ENCODE measurements at places on chromosomes 16 and 17. TPM values are rescaled to one million over a fixed set of nuclear protein-coding genes. Genes with fewer than 3 reads are reported as not detected.

DNA sequence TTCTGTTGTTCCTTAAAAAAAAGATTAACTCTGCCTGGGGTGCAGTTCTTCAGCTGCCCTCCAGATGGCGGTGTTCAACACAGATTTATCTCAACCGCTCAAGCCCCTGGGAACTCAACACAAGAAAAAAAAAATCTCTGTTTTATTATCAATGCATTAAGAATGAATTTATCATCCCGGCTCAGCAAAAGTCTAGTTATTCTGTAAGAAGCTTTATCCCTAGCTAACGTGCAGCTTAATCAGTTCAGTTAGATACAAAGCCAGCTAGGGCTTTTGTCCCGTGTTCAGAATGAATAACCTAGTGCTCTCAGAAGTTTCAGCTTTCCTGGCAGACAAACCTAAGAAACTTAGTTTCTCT lies 475.9 kb upstream of the CCL2 start:
- DNase-seq = peak; percentile 47

DNA sequence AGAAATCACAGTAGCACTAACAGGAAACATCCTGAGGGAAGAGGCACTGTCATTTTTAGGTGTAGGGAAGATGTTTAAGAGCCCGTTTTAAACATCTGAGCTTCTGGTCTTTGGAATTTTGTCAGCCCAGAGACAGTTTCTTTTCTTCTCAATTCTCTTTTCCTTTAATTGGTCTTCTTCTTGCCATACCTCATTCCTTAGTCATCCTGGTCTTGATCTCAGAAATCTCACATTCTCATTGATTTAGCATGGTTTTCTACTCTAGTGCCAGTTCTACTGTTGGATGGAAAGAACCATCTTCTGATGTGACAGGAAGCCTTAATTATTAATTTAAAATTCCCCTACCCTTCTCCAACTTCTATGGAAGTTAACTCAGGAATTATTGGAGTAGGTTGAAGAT lies 25.4 kb downstream of the BMERB1 start:
- DNase-seq = no peak

DNA sequence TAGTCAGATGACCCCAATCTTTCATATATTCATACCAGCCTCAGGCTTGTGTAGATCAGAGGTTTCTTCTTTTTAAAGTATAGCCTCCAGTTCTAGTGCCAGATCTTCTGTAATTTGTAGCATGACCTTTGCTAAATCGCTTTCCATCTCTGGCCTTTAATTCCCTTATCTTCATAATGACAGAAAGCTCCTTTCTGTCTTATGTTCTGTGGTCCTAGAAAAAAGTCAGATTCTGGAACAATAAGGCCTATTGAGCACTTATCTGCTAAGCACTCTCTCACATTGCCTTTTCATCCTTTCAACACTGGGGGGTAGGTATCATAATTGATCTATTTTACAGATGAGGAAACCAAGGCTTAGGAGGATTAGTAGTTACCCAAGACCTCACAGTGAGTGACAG lies 9.2 kb downstream of the CCL16 start:
- no peak for DNase-seq

- no peak for DNase-seq
Observed at GRCh38 chr17:14918540-14918939, 346.6 kb downstream of the PMP22 start.

DNA sequence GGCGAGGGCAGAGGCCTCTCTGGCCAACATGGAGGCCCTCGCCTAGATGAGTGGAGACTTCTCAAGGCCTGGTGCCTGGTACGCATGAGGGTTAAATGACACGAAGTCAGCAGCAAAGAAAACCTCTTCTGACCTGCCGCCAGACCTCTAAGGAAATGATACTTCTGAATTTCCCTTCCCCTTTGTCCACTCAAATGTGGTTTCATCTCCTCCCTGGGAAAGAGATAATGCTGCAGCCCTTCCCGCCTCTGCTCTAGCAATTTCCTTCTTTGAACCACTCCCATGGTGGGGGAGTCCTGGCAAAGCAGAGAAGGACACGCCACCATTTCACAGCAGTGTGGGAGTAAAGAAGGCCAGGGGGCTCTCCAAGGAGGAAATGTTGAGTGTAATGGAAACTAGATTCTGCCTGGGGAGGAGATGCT lies 65.7 kb upstream of the BCAR1 start:
- peak; percentile 35 for DNase-seq

DNA sequence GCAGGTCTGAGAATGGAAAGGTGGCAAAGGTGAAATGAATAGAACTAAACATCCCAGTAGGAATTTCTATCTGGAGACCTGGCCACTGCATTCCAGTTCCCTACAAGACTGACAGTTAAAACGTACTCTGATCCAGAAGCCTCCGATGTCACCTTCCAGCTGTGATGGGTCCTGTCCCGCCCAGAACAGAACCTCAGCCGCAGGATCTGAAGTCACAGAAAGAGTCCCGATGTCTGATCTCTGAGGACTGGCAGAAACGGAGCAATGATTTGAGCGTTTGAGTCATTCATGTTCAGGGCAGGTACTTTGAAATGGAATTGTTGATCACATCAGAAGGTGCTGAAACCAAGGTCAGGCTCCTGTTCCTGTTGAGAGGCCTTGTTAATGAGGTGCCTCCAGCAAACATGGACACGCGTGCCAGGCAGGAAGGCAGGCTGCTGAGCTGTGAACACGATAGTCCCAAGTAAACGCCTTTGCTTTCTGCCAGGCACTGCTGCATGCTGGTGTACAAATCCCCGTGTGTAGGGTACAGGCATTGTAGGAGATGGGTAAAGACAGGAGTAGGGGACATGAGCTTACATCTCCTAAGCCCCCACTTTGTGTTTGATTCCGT lies 61.4 kb downstream of the VAT1L start:
- DNase-seq = no peak

DNA sequence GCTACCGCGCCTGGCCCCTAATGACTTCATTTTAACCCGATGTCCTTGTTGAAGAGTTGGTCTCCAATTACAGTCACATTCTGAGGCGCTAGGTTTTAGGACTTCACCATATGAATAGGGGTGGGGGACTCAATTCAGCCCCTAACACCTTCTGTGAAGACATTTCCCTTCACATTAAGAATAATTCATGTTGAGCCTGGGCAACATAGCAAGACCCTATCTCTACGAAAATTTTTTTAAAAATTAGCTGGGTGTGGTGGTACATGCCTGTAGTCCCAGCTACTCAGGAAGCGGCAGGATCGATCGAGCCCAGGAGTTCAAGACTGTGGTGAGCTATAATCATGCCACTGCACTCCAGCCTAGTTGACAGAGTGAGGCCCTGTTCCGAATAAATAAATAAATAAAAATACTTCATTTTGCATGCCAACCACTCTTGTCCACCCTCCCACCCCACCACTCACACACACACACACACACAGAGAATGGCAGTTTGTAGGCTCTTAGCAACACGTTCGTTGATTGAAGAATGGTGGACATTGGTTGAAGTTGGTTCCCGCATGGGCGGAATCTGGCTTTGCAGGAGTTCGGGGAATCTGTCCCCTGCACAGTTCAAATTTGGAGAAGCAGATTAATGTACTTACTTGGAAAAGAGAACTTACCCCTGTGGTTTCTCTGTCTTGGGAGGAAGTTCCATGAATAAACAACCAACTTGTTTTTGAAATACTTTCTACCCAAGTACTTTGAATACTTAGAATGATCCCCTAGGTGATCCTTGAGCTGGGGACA lies 27.8 kb upstream of the TVP23A start:
- no peak for DNase-seq

- no peak for DNase-seq
Observed at GRCh38 chr17:29909236-29910003, 20.6 kb downstream of the SSH2 start.

DNA sequence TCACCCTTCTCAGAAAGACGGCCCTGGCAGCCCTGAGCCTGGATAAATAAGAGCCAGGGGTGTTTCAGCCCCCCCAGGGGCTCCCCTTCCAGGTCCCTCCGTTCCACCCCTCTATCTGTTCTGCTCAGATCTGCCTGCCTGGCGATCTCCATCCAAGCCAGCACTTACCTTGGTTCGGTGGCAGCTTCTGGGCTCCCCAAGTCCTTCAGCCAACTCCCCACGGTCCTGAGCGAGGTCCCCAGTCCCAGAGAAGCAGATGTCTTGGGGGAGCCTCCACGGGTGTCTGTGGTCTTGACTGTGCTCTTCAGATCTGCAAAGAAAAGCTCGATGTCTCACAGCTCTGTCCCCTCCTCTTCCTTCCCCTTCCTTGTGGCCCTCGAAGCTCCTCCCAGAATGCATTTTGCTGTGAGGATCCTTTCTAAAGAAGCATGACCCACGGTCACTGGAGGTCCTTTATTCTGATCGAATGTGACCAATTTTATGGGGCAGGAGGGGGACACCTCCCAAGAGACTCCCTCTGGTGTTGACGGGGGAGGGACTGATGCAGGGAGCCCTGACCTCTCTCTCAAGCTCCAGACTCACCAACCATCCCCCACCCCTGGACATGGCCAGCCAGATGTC lies at the start of gene PIK3R6:
TSS of gene PIK3R6 (minus strand) at position 314 of the 621 bp plus-strand sequence. CDS start 17,880 bp downstream, outside the sequence.
- DNase-seq = no peak

- DNase-seq = peak; percentile 65
Observed at GRCh38 chr16:4682616-4683254, 10.6 kb upstream of the NUDT16L1 start.

DNA sequence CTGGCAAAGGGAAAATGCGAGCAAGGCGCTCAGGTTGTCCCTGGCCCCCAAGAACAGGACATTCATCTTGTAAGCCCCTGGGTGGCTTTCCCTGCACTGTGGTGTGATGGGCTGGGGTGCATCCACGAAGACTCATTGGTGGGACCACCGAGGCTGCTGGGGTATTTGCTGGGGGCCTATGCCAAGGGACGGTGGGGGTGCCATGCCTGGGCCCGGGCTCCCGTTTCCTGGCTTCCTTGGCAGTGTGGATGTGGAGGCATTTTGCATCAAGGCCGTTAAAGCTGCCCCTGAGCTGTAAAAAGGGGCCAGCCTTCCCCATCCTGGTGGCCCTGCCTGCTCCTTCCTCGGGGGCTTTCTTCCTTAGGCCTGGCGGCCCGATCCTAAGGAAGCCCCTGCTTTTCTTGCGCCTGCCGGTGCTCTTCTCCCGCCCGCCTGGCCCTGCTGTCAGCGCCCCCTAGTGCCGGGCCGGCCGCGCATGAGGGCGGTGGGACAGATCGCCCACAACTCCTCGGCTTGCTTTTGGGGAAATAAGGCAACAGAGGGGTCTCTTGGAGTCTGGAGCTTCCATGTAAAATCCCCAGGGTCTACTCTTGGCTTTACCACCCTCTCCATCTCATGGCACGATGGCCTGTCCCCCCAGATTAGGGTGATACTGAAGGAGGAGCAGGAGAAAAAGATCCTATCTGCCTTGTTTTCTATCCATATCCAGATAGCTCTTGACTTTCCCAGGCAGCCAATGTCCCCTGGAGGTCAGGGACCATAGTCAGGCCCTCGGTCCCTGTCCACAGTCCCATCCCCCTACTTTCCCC lies 9.8 kb upstream of the TBX2 start:
- DNase-seq = no peak

- no peak for DNase-seq
Observed at GRCh38 chr16:82460766-82461165, 166.0 kb upstream of the CDH13 start.

- DNase-seq = no peak
Observed at GRCh38 chr16:1677339-1677738, 740 bp upstream of the JPT2 start.

CDC42EP4 gene
- 50.0 TPM for polyA plus RNA-seq

DNAI2 gene
- polyA plus RNA-seq = 0.19 TPM

TNFSF12 gene
- 32.5 TPM for polyA plus RNA-seq

PCGF2 gene
- polyA plus RNA-seq = 87.1 TPM

SKAP1 gene
- 12.2 TPM for polyA plus RNA-seq

PSMD3 gene
- 128 TPM for polyA plus RNA-seq

Measured in right renal pelvis (tissue), 4 donors.